ENCODE measurements at places on chromosomes 2 and 18.

- DNase-seq = no peak
Observed at GRCh38 chr2:86791573-86791972, 860 bp upstream of the CD8A start.

DNA sequence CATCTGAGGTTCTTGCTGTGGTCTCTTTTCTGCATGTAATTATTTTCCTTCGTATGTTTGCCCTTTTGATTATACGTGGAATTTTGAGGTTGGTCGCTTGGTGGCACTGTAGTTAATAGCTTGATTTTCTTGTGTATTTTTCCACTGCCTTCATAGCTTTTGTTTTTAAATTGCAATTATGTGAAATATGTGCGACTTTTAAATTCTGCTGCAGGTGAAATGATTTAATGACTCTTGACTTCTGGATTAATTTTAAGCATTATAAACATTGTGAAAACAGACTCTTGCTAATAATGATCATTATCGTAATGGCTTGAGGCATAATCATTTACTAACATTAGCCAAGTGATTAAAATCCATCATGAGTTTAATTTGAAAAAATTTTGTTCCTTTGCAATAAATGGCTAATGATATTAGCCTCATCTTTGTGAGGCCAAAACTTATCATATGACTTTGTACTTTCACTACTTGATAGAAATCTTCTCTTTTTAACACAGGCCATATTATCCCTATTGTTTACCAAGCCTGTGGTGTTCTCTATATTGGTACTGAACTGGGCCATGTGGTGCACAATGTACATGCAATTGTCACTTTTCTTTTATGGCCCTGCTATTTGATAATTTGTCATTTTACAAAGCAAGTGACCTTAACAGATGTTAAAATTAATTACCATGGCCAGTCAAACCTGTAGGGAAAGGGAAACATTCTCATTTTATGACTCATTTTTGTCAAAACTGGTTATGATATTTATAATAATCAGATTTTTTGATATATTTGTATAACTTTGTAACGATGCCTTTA, 62.8 kb upstream of the NEUROD1 start:
- no peak for DNase-seq

- DNase-seq = no peak
Observed at GRCh38 chr2:164662066-164662465, 40.8 kb upstream of the GRB14 start.

DNA sequence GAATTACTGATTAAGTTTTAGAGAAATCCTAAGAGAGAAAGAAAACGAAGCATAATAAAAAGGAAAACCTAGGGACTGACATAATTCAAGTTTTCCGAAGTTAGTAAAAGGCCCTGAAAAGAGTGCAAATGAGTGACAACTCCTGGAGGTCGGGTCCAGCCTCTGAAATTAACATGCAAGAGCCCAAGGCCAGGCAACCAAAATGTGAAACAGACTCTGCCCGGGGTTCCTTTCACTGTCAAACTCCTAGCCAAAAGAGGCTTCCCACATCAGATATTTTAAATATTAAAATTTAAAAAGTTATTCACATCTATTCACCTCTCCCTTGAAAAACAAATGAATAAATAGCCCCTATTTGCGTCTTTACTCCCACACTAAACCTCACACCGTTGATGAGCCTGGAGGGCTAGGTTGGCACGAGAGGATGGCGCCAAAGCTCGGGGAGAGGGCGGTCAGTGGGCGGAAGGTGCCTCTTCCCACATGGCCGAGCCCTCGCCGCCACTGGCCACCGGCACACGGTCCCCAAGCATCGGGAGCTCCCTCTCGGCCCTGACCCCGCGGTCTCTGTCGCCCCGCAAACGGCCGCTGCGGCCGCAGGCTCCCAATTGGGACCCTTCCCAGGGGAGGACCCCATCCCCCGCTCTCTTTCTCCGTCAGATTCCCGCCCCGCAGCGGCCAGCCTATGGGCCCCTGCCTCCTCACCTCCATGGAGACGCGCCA, 630 bp downstream of the PPM1G start:
- DNase-seq = no peak

DNA sequence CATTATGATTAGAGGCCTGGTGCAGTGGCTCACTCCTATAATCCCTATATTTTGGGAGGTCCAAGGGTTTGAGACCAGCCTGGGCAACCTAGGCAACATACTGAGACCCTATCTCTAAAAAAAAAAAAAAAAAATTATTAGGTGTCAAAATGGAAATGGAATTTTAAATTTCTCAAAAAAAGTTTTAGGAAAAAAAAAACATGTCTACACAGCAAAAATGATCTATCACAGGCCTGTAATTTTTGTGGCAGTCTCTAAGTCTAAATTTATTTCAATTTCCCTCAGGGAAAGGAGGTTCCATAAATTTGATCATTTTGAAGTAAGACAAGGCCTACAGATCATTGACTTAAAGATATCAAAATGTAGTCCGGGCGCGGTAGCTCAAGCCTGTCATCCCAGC, 16.3 kb downstream of the MRPL44 start:
- no peak for DNase-seq

DNA sequence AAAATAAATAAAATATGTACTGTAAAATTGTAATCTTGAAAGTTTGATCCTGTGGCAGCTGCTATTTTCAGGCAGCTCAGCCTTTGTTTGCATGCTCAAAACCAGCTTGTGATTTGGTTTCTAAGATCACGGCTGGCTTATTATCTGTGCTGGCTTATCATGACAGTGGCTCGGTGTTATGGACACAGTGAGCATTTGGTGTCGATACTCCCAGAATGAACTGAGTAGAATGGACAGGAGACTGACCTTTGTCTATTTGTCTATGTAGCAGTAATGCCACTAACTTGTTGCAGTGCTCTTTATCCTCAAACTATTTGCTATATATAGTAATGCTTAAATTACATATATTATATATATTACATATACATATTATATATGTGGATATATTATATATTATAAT, 58.8 kb downstream of the NEDD4L start:
- DNase-seq = no peak

DNA sequence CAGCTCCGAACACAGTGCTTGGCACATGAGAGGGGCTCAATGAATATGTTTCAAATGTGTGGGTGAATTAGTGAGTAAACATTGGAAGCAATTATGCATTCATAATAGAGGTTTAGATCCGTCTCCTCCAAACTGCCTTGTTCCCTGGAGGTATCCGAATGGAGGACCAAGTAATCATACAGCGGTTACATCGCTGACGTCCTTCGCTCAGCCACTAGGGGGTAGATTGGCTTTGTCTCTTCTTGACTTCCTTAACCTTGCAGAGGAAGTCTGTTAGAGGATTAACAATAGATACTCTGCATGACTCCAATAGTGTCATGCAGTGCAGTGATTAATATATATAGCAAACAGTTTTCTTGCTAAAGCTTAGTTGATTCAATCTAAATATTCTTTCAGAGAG, 517.0 kb downstream of the PTPRM start:
- DNase-seq = no peak

- DNase-seq = no peak
Observed at GRCh38 chr2:70523996-70524965, 29.3 kb downstream of the TGFA start.

DNA sequence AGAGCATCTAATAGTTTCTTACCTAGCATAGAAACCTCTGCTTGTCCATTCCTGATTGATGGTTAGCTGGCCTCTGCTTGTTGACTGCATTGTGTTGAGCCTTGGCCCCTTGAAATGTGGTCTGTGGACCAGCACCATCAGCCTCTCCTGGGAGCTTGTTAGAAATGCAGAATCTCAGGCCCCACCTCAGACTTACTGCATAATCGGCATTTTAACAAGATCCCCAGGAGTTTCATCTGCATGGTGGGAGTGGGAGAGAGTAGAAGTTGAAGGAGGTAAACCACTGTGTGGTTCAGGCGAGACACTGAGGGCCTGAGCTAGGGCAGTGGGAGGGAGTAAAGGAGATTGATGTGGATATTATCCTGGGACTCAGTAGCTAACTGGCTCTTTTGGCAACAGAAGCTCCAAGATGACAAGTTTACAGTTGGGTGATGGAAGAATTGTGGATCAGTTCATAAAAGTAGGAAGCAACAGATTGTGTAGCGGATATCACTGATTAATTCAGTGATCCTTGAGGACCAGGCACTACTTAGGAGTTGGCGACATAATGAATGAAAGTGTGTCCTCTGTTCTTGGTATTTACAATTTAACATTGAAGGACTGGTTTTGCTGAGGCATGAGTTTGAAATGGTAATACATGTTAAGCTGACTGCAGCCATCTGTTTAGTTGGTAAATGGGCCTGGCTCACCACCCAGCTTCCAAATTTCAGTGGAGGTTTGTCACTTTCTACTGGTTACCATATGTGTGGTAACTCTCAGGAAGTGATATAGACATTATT, 20.9 kb downstream of the PHLPP1 start:
- no peak for DNase-seq

DNA sequence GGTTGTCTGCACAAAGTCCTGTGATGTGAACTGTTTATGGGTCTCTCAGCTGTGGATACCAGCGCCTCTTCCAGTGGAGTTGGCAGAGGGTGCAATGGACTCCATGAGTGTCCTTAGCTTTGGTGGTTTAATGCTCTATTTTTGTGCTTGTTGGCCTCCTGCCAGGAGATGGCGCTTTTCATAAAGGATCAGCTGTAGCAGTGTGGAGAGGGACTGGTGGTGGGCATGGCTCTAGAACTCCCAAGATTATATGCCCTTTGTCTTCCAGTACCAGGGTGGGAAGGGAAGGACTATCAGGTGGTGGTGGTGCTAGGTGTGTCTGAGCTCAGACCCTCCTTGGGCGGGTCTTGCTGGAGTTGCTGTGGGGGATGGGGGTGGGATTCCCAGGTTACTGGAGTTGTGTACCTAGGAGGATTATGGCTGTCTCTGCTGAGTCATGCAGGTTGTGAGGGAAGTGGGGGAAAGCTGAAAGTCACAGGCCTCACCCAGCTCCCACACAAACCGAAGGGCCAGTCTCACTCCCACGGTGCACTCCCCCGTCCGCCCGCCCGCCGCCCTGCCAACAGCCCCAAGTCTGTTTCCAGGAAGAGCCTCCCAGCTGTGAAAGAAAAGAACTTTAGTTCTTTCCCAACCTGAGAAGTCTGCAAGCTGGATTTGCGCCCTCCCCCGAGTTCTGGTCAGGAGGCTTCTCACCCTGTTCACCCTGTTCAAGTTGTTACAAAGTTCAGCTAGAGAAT, 108.1 kb downstream of the MARCO start:
- DNase-seq = no peak

DNA sequence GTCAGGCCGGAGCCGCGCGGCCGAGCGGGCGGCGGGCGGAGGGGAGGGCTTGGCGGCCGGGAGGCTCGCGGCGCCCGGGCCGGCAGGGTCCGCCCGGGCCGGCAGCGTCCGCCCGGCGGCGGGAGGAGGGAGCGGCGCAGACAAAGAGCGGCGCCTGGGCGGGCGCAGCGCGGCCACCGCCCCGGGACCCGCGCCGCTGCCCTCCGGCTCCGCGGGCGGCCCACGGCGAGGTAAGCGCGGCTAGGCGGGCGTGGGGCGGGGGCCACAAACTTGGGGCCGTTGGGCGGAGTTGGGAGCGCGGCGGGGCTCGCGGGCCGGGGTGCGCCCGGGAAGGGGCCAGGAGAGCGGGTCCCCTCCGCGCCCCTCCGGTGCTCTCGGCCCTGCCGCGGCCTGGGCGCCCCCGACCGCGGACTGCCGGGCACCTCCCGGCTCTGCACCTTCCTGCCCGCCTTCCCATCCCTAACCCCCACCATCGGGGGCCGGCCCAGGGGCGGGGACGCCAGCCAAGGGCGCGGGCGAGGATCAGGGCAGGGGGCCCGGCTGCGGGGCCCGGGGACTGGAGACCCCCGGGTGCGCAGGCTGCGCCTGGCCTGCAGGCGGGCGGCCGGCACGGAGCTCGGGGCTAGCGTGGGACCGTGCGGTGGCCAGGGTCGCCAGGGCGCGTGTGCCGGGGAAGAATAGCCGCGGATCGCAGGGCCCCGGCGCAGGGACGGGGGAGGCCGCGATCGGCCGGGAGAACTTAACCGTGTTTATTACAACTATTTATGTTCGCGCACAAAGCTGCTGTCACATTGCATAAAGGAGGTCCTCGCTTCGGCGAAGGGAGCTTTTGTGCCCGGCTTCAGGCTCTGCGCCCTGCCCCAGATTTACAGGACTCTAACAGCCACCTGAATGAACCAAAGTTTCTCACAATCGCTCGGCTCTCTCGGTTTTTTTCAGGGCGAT, at the start of gene NCK2:
TSS of gene NCK2 (plus strand) at position 4 of the 945 bp plus-strand sequence. CDS start 110,152 bp downstream, outside the sequence.
- no peak for DNase-seq

DNA sequence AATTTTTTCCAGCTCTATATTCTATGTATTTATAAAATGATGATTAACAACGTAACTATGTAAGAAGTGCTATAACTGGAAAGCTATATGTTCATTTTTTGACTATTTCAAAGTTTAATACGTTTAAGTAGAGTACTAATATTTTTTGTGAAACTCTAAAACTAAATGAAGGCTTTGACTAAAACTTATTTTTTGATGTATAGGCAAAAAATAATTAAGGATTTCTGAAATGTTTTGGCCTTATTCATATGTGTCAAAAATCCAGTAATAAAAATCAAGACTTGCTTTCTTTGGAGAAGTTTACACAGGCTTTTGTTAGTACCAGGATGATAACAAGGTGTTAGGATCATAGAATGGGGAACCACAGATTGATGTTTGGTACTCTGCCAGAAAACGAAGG, 58.2 kb upstream of the ZEB2 start:
- no peak for DNase-seq

DNA sequence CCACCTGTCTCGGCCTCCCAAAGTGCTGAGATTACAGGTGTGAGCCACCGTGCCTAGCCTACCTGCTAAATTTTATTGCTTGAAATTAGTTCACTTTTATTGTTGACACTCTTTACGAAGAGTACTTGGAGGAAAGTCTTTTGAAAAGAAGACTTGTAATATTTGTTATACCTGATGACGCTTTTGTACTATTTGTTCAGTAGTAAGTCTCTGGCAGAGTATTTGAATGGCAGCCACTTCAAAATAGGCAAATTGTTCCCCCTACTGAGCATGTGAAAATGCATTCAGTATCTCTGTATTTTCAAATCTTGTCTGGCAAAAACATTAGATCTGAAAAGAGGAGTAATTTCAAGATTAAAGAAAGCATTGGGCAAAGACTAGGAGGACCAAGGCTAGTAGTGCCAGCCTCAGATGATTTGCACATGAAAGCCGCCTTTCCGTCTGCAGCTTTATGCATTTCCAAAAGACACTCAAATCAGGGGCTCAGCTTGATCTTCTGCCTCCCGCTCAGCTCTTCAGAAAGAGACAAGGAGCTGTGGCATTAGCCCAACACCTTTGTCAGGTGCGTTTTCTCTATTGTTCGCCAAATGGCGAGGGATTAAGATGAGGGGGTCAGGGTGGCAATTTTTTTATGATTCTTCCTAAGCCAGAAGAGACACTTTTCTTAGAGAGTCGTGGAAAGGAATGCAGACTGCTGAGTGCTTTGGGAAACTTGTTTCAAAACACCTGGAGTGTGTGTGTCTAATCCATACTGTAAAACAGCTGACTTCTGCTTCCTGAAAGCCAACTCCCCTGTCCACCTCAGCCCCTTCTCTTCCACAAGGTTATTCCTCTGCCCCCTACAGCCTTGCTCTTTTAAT, 18.8 kb upstream of the FOXI3 start:
- DNase-seq = no peak
